ENCODE measurements at places on chromosomes 16 and 17.
A peak's percentile ranks its signal among the peaks of the same experiment; 100 is the strongest.

DNA sequence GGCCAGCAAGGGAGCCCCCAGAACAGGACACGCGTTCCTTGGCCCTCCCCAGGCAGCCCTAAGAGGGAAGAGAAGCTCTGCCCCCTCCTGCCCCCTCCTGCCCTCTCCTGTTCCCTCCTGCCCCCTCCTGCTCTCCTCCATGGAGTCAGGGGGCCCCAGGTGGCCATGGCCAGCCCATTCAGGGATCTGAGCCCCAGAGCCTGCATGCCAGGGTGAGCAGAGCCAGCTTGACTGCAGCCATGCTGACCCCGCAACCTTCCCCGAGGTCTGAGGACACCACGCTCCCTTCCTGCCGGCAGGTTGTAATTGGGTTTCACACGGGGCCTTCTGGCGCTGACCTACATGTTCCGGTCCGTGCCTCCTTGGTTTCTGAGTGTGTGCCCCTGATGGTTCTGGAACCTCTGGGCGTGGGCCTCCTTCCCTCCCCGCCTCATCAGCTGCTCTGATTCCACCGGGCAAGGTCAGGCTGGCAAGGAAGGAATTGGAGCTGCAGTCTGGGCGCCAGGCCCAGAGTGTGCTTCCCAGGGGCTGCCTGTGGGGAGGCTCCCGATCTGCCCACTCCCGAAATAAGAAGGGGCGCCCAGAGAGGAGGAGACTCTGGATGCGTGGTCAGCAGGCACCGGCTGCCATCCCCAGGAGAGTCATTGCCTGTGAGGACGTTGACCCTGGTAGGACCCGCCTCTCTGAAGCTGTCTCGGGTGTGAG, 23.7 kb upstream of the NPTX1 start:
- no peak for DNase-seq

- no peak for DNase-seq
Observed at GRCh38 chr17:78431692-78431958, 53.2 kb downstream of the PGS1 start.

- DNase-seq, result no peak
Observed at GRCh38 chr17:836151-836550, 54.0 kb downstream of the MRM3 start.

DNA sequence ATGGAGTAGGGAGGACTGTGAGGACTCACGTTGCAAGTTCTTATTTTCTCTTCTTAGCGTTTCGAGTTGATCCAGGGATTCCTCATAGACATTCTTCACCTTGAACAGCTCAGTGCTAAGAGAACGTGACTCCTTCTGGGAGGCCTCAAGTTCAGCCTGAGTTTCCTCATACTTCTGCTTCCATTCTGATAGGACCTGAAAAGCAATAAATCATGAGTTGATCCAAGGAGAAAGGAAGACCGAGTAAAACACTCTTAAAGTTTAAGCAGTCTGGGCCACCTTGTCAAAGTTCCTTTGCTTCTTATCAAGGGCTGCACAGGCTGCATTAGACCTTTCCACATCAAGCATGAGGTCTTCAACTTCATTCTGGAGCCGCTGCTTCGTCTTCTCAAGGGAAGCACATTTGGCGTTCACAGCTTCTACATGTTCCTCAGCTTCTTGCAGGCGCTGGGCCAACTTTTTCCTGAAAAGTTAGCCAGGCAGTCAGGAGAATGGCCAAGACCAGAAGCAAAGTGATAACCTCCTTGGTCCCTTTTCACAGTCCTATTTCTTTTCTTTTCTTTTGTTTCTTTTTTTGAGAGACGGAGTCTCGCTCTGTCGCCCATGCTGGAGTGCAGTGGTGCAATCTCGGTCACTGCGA, 23.8 kb upstream of the MYH13 start:
- DNase-seq, result no peak

DNA sequence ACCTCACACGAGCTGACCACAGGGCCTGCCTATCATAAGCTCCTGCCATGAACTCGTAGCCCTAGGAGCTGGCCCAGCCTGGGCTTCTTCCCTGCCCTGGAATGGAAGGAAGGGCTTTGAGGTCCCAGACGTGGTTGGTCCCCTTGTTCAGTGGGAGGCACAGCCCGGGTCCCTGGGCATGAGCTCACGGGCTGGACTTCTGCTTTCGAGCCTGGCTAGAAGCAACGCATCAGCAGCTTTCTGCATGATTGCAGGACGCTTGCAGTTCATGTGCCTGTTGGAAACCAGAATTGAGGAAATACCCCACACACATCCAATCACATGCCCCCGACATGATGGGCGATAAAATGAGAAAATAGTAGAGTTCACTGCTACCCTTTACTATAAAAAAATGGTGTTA, 293.3 kb downstream of the MAF start:
- no peak for DNase-seq

DNA sequence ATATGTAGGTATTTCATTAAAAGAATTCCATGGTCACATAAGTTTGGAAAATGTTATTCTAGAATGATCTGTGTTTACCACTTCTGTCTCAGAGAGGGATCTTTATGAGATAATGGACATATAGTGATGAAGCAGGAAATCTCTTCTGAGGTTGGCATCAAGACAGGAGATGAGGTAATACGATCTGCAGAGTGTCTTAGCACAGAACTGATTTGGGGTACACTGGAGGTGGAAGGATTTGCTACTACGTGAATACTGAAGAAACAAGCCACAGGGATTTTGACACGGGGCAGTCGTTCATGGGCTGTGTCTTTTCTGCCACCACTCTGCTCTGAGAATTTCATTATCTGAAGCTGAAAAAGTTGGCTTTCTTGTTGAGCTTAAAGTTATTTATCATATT, 5.5 kb downstream of the CBFB start:
- DNase-seq, result no peak

- no peak for DNase-seq
Observed at GRCh38 chr17:50710025-50710424, 2.3 kb upstream of the ANKRD40 start.

DNA sequence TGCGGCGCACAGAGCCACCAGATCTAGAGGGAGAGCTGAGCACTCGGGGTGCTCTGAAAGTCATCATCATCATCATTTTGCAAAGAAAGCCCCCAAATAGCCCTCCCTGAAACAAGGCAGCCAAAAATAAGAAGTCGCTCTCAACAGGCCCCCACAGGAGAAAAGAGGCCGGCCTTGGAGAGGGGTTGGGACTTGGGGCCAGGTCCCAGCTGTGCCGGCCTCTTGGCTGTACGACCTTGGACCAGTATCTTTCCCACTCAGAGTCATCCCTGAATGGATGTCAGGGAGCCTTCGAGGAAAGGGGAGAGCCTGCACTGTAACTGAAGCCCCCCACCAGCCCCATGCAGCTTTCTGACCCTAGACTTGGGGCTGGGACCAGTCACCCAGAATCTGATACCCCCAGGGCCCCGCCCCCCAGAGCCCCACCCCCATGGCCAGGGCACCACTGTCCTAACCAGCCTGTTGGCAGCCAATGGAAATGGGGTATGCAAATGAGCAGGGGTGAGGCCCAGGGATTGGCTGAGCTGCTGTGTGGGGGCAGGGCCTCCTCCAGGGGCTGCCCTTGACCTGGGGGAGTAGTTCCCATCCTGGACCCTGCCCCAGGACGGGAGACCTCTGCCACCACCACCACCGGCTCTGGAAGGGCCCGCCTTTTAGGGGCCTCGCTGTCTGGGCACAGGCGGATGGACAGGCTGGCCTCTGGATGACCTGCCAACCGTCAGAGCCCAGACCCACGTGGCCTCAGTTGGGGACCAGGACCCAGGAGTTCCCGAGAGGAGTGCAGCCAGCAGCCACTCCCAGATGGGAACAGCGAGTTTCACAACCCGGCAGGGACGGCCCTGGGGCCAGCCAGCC, 15.4 kb downstream of the ZFPM1 start:
- DNase-seq, result peak; percentile 79

GRCh38 chr16:16149710-16150116, 73.6 kb downstream of the ABCC6 start:
- no peak for DNase-seq

- DNase-seq, result no peak
Observed at GRCh38 chr17:36934144-36934691, 3.1 kb upstream of the LHX1 start.

- DNase-seq, result peak; percentile 54
Observed at GRCh38 chr16:85629853-85630252, 16.7 kb downstream of the GSE1 start.

DNA sequence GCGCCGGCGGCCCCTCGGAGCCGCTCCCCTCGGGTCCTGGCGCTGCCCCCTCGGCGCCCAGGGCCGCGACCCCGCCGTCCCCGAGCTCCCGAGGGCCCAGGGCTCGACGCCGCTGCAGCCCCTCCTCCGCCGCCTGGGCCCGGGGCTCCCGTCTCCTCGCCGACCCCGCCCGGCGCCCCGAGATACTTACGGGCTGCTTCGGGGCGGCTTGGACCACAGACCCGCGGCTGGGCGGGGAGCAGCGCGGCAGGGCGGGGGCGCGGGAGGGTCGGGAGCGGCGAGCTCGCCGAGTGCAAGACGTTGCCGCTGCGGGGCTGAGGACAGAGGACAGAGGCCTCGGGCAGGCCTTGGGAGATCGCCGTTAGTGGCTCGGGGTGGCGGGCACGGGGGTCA, 290 bp downstream of the TOB1 start:
- DNase-seq, result no peak

- no peak for DNase-seq
Observed at GRCh38 chr17:71830866-71831265, 290.0 kb upstream of the SOX9 start.

DNA sequence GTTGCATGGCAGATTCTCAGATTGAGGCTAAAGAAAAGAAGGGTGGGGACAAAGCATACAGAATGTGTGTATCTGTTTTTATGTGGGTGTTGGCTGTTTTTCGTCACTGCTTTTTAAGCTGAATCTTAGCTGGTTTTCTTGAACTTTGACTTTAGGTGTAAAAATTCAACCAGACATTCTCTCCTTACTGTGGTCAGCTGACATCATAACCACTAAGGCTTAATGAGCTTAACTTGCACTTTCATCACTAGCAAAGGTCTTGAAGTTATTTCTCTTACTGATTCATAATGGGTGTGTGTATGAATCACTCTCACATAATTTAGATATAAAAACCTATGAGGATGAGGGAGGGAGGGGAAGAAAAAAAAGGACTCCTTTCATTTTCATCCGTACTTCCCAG, 4.0 kb upstream of the CDC6 start:
- no peak for DNase-seq

GRCh38 chr16:85461814-85462713, 151.1 kb upstream of the GSE1 start:
- DNase-seq, result peak; percentile 88

- peak; percentile 34 for DNase-seq
Observed at GRCh38 chr17:57401556-57402488, 145.5 kb downstream of the MSI2 start.

DNA sequence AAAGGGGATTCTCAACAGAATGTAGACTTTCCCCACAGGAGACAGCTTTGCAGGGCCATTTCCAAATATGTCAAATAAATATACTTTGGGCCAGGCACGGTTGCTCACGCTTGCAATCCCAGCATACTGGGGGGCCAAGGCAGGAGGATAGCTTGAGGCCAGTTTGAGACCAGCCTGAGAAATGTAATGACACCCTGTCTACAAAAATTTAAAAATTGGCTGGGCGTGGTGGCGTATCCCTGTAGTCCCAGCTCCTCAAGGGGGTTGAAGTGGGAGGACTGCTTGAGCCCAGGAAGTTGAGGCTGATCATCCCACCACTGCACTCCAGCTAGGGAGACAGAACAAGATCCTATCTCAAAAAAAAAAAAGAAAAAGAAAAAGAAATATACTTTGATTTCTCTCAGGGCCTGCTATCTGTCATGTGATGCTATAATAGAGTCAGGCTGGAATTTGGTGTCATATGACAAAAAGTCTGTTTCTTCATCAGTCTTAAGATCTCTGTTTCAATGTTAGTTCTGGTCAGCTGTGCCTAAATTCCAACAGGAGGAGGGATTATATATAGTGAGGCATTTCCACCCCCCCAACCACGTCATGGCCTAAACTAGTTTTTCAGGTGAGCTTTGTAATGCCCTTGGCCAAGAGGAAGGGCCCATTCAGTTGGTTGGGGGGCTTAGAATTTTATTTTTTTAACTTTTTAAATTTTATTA, 4.3 kb upstream of the ZDHHC7 start:
- no peak for DNase-seq

DNA sequence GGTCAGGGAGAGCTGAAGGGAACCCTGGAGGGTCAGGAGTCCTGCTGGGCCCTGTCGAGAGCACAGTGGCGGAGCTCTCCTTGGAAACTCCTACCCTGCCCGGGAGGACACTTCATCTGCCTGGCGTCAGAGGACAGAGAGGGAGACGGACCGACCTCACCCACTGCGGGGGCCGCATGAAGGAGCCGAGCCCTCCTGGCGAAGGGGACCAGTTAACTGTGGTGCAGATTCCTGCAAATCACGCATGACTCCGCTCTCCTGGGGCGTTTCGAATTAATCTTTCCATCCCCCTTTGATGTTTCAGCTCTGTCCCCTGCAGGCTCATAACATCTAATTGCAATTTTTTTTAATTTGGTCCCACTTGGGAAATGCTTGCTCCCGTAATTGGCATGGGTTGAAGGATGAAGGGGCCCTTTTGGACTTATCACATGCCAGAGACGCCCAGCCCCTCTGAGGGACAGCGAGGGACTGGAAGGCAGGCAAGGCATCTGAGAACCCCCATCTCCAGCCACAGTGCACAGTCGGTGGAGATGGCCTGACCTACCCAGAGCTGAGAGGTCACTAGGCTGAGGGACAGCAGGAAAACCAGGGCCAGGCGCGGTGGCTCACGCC, 26.5 kb downstream of the RPH3AL start:
- no peak for DNase-seq

GRCh38 chr17:79978548-79978855, 57.2 kb downstream of the TBC1D16 start:
- no peak for DNase-seq

GRCh38 chr16:84481051-84481735, 23.3 kb downstream of the MEAK7 start:
- DNase-seq, result no peak

DNA sequence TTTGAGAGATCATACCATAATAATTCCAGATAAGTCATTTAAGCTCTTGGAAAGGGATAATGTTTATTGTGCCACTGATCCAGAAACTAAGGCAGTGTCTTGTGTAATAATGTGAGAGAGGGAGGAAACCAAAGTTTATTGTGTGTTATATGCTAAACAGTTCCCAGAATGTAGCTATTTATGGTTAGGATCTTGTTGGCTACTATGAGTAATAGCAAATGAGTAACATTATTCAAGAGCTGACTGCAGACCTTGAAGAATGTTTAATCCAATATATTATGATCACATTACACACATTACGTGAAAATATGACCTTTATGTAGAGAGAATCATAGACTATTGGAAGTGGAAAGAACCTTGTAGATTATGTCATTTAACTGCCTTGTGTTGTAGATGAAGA, 139.5 kb downstream of the BCAS3 start:
- no peak for DNase-seq

DNA sequence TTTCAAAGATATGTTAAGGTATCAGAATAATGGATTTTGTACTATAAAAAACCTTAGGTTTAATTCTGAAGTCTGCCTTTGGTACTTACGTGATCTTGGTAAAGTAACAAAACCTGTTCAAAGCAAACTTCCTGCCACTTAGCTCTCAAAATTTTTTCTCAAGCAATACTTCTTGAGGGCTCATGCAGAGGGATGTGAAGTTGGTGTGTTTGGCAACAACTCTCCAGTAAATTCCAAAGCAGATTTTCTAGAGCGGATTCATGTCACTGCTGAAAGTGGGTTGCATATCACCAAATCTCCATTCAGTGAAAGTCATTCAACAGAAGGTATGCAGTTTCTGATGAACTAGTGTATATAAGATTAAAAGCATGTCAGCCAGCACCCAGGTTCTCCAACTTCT, 856.7 kb downstream of the CDH8 start:
- DNase-seq, result no peak

GRCh38 chr17:30950669-30951399, 20.0 kb upstream of the RNF135 start:
- DNase-seq, result no peak

Data from erythroblast (primary cell).